ENCODE measurements at places on chromosomes 6 and 20.

DNA sequence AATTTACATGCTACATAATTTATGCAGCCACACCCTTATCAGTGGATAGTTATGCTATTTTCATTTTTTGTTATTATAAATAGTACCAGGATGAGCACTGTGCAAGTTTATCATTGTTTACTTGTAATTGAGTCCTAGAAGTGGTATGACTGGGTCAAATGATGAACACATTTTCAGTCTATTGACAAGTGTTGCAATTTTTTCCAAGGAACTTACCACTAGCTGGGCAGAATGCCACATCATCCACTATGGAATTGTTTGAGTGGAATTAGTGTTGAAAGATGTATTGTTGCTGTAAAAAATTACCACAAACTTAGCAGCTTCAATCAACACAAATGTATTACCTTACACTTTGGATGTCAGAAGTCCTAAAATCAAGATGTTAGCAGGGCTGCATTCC, 38.1 kb upstream of the OPN5 start:
- DNase-seq, result no peak

DNA sequence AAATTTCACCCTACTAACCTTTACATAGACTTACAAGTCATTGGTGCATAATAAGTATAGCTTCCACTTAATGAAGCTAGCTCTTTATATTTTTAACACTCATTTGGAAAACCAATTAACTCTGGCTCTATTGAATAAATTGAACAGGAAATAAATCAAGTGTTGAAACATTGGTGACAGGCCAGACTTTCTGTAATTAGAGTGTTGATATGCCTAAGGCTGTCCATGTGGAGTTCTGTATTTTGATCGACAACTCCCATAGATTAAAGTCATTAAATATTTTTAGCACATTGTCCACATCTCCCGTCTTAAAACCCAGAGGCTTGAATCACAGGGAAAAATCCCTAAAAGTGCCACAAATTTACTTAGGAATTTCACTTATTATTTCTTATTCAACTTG, 468.3 kb downstream of the KHDRBS2 start:
- DNase-seq, result no peak

GRCh38 chr6:167751579-167752115, 75.1 kb upstream of the AFDN start:
- DNase-seq, result no peak

GRCh38 chr6:168374541-168375071, 55.0 kb upstream of the DACT2 start:
- DNase-seq, result no peak

- DNase-seq, result peak; percentile 69
Observed at GRCh38 chr6:27502508-27503435, 29.9 kb upstream of the ZNF184 start.

DNA sequence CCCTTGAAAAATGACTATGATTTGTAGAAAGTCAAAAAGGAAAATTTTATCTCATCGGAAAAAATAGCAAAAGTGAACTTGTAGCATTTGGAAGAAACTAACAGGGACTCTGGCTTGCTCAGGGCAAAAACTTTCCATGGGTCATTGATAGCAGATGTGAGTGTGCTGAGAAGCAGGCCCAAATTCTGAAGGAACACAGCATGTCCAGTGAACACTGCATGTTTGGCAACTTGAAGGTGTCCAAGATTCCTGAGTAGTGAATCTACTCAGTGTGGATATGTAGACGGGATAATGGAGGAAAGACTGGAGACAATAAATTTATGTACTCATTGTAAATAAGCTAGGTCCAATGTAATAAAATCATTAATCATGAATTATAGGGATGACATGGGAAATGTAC, 8.2 kb downstream of the SLC17A2 start:
- no peak for DNase-seq

GRCh38 chr6:99146711-99147110, 199.0 kb upstream of the FBXL4 start:
- DNase-seq, result no peak

GRCh38 chr6:82555801-82556200, 192.2 kb downstream of the TPBG start:
- no peak for DNase-seq

DNA sequence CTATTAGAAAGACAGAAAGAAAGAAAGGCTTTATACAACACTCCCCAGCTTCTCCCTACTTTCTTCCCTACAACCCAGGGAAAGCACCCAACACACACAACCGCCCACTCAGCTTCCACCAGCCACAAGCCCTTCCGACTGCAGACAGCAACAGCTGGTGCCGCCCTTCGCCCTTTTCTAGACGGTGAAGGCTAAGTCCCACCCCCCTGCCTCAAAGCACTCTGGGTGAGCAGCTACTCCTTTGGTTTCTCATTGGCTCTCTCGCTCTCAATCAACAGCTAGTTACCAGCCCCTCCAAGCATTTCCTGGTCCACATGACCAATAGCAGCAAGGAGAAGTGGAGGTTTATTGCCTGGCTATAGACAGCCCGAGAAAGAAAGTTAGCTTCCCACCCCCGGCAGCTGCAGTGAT, 230.1 kb upstream of the MOCS1 start:
- no peak for DNase-seq

DNA sequence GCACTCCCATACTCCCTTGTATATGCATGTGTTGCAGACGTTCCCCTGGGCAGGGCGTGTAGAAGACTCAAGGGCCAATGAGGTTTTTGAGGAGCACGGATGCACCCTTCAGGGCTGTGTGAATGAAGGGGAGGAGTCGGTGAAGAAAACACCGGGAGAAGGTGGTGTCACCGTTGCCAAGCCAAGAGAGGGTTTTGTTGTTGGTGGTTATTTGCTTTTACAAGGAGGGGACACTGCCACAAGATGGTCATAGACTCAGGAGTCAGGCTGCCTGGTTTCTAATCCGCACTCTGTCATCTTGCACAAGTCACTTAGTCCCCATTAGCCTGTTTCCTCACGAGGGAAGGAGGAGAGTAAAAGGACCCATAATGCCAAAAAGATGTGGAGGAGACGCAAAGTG, 124.0 kb downstream of the PXDC1 start:
- DNase-seq, result peak; percentile 51

GRCh38 chr6:134477991-134478635, 160.2 kb upstream of the SGK1 start:
- DNase-seq, result no peak

GRCh38 chr6:83472767-83473166, 39.6 kb upstream of the PRSS35 start:
- DNase-seq, result no peak

DNA sequence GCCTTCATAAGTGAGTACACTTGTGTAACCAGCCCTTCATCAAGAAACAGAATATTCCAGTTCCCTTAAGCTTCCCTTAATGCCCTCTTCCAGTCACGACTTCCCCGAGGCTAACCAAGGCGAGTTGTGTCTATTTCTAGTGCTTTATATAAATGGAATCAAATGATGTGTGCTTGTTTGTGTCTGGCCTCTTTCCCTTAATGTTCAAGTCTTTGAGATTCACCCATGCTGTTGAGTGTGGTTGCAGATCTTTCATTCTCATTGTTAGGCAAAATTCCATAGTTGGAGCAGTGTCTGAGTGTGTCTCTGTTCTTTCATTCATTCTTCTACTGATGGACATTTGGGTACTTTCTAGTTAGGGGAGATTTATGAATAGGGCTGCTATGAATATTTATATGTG, 135.0 kb downstream of the CEBPB start:
- DNase-seq, result no peak

GRCh38 chr20:41175201-41175651, 37.9 kb downstream of the PLCG1 start:
- no peak for DNase-seq

DNA sequence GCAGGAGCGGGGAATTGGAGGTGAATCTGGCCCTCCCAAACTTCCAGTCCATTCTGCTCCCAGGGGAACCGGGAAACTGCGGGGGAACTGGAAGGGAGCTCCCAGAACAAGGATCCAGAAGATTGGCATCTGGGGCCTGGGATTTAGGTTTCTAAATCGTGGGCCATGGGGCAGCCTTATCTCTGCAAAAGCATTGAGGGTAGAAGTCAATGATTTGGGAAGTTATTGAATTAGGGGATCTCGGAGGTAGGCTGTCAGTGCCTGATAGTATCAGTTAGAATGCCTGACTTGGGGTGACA, 45.1 kb downstream of the HNF4A start:
- DNase-seq, result no peak

DNA sequence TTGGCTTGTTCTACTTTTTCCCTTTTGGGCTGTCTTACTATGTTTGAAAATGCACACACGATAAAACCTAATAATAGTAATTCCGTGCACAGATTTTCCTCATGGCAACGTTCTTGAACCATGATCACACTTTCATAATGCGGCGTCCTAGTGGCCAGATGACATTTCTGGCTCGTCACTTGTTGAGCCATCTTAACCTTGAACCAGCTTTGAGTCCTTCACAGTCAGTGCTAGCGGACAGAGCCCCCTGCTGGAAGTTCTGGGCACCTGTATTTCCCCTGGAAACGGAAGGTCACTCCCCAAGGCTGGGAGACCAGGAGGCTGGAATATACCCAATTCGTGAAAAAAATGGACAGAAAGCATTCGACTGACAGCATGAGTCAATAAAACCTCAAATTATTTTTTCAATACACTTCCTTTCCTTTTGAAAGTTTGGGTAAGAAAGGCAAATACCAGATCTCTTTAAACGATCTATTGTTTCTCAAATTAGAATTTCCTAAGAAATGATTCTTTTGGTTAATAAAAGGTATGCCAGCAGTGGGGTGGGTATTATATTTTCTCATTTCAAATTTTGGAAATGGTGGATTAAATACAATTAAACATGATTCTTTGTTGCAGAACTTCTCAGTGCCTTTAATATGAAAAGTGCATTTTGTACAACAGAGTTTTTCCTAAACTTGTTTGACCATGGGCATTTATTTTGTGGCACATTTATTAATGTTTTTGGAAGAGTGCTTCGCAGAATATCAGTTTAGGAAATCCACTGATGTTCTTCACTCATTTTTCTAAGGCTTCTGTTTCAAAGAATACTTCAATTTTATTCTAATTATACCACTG, 542.3 kb downstream of the QKI start:
- peak; percentile 81 for DNase-seq

DNA sequence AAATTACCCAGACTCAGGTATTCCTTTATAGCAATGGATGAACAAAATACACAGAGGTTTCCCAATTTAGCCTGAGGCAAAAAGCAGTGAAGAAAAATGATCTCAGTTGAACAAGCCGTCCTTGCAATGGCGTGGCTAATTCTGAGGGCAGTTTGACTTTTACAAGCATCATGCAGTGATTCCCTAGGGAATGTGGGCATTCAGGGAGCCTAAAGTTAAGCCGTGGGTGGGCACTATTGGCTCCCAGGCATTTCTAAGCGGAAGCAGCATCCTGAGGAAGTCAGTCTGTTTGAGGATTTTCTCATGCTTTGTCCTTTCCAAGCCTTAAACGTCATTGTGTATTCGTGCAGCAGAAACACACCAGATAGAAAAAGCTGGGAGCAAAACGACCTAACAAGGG, 133.9 kb downstream of the MYLK4 start:
- DNase-seq, result no peak

DNA sequence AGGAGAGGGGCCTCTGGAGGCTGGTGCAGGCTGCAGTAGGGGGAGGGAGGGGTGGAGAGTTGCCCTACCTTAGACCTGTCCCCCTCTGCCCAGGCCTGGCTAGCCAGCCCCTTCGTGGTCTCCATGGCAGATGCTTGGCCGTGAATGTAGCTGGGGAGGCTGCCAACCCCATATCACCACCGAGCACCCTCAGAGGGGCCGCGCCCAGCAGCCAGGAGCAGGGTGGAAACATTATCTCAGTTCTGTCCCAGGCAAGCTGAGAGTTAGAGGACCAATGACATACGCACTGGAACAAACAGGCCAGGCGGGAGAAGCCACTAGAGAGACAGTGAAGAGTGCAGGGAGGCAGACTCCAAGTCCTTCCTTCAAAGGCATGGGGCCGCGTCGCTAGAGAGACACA, 66.5 kb downstream of the LRFN2 start:
- no peak for DNase-seq

DNA sequence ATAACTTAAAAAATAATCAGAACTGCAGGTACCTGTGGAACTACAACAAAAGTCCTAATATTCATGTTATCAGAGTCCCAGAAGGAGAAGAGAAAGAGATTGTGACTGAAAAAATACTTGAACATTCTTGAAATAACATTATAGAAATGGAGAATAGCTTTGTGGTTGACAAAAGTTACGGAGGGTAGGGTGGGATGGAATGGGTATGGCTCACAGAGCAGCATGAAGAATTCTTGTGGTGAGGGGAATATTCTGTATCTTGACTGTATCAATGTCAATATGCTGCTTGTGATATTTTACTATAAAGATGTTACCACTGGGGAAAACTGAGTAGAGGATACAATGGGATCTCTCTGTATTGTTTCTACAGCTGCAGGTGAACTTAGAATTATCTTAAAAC, 122.5 kb downstream of the DST start:
- DNase-seq, result no peak

- no peak for DNase-seq
Observed at GRCh38 chr20:3987296-3987695, 28.1 kb downstream of the RNF24 start.

DNA sequence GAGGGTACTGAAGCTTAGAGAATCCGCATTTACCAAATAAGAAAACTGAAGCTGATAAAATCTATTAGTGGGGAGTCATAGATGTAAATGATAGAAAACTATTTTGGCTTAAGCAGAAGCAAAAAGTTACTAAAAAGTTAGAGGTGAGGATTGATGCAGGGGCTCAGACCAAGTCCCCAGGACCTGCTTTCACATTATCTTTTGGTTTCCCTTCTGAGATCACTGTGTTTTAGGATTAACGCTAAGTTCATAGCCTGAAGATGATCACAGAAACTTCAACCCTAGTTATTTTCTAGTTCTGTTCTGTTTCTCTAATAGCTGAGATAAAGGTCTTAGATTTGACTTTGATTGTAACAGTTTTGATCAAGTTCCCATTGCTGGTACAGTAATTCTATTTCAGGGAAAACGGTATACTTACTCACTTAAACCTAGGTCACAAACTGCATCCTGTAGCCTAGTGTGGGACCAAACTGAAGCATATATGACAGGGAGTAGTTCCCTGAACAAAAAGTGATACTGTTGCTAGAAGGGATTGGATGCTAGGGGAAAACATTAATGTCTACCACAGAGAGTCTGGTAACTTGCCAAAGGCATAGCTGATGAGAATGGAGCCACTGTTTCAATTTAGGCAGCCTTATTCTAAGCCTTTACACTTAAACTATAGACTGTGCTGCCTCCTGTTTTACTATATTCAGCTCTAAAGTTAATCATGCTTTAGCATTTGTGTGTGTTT, 13.1 kb downstream of the CYB5R4 start:
- no peak for DNase-seq

DNA sequence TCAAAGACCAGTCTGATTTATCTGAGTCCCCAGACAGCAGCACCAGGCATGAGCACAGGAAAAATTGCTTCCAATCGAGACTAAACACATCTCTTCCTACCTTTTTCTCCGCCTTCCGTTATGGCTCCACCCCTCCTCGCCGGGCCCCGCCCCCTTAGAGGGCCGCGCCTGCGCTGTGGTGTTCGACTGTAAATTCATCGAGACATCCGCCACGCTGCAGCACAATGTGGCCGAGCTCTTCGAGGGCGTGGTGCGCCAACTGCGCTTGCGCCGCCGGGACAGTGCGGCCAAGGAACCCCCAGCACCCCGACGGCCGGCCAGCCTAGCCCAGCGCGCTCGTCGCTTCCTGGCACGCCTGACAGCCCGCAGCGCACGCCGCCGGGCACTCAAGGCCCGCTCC, 8.9 kb downstream of the REM1 start:
- no peak for DNase-seq

- DNase-seq, result no peak
Observed at GRCh38 chr6:12392490-12392889, 102.3 kb downstream of the EDN1 start.

- DNase-seq, result no peak
Observed at GRCh38 chr6:140542863-140543262, 1168.4 kb upstream of the CITED2 start.

- no peak for DNase-seq
Observed at GRCh38 chr6:69416776-69417175, 380.0 kb downstream of the LMBRD1 start.

Measured in NCI-H526 (cell line).